ENCODE measurements at places on chromosomes 16 and 17.

- DNase-seq = no peak
Observed at GRCh38 chr17:77472468-77473310, 331.9 kb downstream of the SEC14L1 start.

DNA sequence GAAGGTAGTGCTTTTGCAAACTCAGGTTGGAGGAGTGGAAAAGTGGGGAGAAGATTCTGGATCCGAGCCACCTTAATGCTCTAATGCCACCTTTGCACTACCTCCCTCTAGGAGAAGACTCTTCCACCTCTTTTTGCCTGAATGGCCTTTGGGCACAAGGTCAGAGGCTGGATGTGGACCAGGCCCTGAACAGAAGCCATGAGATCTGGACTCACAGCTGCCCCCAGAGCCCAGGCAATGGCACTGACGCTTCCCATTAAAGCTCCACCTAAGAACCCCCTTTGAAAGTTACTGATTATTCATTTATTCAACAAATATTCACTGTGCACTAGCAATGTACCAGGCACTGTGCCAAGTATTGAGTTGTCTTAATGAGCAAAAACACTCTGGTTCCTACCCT, 3.2 kb downstream of the SHBG start:
- no peak for DNase-seq

- DNase-seq = peak; percentile 49
Observed at GRCh38 chr17:44209786-44210341, 9.6 kb downstream of the UBTF start.

- no peak for DNase-seq
Observed at GRCh38 chr16:2698103-2698870, 16.0 kb downstream of the KCTD5 start.

DNA sequence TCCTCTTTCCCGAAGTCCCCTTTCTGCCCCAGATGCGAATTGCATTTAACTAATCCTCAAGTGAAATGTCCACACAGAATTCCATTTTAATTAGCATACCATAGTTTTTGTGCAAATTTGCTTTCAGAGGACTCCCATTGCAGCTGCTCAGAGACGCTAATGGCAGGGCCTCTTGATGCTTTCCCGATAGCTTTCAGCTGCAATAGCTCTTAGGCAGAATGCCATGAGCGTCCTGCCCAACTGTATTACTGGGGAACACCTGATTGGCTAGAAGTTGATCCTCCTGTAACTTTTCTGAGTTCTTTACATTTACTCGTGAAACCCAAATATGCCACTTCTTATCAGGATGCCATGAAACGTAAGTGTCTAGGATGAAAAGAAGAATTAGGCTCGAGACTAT, 203.0 kb downstream of the UTP18 start:
- no peak for DNase-seq

DNA sequence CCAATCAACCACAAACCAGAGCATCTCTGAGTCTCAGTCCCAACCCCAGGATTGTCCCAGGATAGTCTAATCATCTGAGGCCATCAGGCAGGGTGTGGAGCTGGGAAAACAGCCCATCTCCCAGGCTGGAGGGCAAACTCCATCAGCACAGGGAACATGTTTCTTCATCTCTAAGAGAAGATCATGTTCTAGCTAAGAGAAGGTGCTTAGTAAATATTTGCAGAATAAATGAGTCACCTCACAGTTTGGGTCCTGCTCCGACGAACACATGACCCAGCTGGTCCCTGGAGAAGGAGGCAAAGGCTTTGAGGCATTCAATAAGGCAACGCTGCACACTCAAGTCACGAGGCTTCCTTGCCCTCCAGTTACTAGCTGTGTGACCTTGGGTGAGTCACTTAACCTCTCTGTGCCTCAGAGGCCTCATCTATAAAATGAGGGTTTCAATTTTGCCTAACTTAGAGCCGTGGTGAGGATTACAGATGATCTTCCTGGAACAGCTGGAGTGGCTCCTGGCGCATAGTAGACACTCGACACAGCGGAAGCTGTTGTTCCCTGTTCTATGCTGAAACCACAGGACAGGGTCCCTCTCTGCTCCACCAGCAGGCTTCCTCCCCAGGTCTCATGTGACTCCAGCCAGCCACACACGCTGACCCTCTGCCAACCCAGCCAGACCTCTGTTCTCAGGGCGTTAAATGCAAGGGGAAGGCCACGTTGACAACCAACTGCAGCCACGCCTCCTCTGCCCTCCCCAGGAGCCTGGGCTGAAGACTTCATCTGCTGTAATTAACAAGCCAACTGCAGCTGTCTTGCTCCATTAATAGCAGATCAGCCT, 10.3 kb upstream of the RPL38 start:
- DNase-seq = no peak

- no peak for DNase-seq
Observed at GRCh38 chr16:88413231-88413630, 30.5 kb downstream of the ZNF469 start.

GRCh38 chr17:6608321-6608720, 32.2 kb downstream of the KIAA0753 start:
- DNase-seq = no peak

- no peak for DNase-seq
Observed at GRCh38 chr17:64413513-64413912, 22.9 kb upstream of the PECAM1 start.

- no peak for DNase-seq
Observed at GRCh38 chr17:60627124-60627523, 27.1 kb downstream of the PPM1D start.
